Retina (tissue), 1 donor: ENCODE measurements at places on chromosomes 4 and X.

GRCh38 chr4:5361968-5362367, 310.7 kb downstream of the STK32B start:
- DNase-seq = no peak

GRCh38 chr4:836003-836511, 10.1 kb upstream of the CPLX1 start:
- no peak for DNase-seq

DNA sequence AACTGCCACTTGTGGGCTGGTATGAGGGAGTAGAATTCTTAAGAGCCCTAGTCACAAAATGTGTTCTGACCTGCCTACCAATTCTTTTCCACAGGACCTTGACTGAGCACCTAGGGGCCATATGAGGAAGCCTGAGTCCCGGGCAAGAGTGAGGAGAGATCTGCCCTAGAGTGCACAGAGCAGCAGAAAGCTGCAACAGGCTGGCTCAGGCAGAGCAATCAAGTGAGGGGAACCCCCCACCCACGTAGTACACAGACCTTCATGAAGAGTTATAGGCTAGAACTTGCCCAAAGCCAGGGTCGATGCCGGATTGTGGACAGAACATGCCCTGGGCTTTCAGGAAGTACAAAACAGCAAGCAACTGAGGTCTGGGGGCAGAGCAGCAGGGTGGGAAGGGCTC, 117.0 kb downstream of the SPOCK3 start:
- DNase-seq = no peak

DNA sequence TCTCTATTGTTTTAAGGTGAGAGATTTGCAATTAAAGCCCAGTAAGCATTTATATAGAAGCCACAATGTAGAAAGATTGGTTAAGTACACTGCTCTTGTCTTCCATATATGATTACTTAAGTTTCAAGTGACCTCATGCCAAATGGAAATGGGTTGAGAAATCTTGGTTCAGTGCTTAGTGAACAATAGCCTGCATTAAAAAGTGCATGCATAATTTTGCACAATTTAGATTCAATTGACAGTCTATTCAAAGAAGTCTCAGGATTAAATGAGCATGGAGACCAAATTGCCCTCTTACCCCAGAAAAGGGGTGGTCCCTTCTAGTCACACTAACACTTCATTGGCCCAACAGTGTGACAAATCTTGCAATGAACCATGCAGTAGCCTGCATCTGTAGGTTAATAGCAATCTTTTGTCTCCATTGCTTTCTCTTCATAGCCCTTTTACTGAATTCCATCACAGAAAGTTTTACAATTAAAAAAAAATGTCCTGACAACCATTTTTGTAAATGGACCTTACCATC, 93.6 kb downstream of the HHIP start:
- DNase-seq = no peak

DNA sequence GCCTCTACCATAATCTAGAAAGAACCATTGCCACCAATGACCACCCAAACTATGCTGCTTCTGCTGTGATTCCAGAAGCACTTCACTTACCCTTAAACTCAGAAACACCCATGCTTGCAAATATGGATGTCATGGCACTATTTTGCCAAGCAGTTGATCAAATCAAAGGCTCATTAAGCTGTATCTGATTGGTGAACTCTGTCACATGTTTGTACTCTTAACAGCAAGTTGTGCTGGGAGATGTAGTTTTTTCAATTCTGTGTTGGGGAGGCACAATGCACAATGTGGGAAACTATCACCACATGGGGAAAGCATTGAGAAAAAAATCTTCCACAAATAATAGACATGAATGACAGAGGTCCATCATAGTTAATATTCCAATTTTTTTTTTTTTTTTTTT, 19.2 kb upstream of the SPCS3 start:
- DNase-seq = no peak

DNA sequence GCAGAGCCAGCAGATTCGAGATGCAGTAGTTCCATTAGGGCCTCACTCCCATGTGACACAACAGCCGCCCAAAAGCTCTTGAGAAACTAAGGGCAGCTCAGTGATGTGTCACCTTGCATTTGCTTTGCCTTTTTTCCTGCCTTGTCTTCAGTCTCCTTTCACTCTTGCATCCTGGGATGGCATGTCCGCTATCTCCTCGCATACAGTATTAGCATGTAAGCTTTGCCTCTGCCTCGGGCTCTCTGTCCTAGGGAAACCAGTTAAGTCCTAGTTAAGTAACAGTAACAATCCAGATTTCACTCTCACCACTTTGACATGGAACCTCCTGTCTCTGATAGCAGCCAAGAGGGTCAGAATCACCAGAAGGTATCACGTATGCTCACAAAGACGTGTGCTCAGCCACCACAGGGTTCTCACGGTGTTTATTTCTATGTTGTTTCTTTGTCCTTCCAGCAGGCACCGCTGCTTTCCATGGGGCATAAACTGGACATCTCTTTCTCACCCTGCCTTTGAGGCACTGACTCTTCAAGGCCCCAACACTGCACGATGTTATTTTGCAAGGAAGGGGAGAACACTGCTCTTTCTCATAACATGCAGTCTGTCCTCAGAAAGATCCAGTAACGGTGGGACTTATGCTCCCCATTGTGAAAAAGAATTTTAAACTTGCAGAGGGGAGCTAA, 26.7 kb upstream of the SORBS2 start:
- no peak for DNase-seq

- no peak for DNase-seq
These were observed 182.2 kb downstream of the PACRGL start for GRCh38 chr4:20882500-20882899.

GRCh38 chrX:134158821-134159512, 78.0 kb upstream of the CCDC160 start:
- no peak for DNase-seq

DNA sequence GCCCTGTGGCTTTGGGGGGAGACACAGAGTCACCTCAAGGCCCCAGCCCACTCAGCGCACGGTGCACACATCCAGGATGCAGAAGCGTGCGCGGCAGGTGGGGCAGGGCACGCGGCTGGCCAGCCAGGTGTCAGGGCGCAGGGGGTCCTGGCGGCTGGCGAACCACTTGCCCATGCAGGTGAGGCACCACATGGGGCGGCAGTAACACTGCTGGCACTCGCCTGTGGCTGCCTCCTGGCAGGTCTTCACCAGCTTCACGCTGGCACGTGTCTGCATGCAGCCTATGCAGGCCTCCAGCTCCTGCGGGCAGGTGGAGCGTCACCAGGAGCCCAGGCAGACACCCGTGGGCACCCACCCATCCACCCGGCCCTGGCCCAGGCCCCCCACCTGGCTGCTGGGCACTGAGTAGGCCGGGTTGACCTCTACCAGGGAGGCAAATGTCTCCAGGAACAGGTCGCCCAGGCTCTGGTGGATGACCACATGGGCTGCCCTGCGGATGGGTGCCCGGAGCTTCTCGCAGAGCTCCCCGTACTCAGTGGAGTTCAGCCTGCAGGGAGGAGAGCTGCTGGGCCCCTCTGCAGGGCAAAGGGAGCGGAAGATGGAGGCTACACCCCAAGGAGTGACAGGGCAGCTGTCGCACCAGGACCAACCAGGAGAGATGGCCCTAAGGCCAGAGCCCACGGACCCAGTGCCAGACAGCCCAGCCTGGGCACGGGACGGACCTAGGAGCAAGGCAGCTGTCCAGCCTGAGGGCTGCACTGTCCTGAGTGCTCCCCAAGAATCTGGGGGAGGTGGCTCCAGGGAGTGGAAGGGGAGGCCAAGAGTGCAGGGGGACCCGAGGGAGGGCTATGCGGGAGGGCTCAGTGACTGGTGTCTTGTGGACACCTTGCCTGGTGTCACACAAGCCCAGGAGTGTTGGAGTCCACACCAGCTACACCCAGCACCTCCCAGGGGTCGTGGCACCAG, 3.7 kb downstream of the TMEM129 start:
- DNase-seq = no peak

- peak; percentile 83 for DNase-seq
These were observed 10.2 kb downstream of the HNRNPH2 start for GRCh38 chrX:101417981-101418841.

DNA sequence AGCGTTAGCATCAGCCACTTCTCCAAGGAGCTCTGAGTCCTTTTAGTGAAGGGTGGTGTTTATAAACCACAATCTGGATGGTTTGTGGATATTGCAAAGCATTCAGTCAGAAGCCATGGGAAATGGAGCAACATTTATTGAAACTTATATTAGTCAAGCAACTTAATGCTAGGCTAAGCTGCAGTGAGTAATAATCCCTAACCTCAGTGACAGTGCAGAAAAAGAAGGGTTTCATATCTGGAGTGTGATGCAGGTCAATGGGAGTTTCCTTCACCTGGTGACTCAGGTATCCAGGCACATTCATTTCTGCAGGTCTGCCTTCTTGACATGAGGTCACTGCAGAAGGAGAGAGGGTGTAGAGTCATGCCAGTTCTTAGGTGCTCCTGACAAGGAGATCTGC, 10.4 kb upstream of the DRD5 start:
- DNase-seq = no peak

- DNase-seq = no peak
These were observed 71.7 kb downstream of the ANXA10 start for GRCh38 chr4:168164045-168164444.

GRCh38 chrX:105543283-105543682, 279.1 kb upstream of the NRK start:
- no peak for DNase-seq

DNA sequence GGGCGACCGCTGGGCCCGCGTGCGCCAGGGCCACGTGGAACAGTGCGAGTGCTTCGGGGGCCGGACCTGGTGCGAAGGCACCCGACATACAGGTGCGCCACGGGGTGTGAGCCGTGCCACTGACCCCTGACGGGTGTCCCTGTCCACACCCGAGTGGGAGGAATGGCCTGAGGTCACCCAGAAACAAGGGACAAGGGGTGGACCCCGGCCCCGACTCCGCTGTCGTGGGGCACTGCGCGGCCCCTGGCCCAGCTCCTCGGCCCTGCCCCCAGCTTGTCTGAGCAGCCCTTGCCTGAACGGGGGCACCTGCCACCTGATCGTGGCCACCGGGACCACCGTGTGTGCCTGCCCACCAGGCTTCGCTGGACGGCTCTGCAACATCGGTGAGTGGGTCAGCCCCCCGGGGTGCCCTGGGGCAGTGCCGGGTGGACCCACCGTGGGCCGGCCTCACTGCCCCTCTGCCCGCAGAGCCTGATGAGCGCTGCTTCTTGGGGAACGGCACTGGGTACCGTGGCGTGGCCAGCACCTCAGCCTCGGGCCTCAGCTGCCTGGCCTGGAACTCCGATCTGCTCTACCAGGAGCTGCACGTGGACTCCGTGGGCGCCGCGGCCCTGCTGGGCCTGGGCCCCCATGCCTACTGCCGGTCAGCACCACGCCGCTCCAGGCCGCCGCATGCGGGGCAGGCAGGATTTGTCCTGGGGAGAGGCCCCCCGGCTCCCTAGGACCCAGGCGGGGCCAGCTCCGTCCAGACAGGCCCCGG, 2.8 kb downstream of the HGFAC start:
- DNase-seq = no peak

DNA sequence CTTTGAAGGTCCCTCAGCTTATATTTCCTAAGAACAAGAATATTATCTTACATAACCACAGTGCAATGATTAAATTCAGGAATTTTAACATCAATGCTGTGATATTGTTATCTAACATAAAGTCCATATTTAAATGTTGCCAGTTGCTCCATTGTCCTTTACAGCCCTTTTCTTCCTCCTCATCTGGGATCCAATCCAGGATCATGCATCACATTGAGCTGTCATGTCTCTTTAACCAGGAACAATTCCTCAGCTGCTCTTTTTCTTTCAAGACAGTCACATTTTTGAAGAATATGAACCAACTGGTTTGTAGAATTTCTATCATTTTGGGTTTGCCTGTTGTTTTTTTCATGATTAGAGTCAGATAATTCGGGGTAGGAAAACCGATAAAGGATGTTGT, 12.0 kb downstream of the TMSB4X start:
- DNase-seq = no peak

DNA sequence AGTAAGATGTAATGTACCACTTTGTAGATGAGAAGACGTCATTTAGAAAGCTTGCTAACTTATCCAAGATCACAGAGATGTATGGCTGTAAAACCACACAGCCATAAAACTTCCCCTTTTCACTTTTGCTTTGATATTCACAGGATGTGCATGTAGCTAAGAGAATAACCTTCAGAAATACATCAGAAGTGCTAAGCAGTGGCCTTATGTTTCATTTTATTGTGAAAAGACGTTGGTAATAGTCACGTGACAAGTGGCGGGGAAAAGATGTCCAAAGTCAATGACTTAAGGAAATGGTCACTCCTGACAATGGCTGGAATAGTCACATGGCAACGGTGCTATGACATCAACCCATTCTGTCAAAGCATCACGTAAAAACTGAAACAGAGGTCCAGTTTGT, 12.9 kb upstream of the WDR17 start:
- no peak for DNase-seq

GRCh38 chr4:1216076-1216614, 32.8 kb downstream of the CTBP1 start:
- DNase-seq = no peak

- DNase-seq = no peak
These were observed 19.4 kb downstream of the HMGB2 start for GRCh38 chr4:173314715-173315114.

- DNase-seq = no peak
These were observed 308.1 kb upstream of the GATB start for GRCh38 chr4:152068866-152069265.

DNA sequence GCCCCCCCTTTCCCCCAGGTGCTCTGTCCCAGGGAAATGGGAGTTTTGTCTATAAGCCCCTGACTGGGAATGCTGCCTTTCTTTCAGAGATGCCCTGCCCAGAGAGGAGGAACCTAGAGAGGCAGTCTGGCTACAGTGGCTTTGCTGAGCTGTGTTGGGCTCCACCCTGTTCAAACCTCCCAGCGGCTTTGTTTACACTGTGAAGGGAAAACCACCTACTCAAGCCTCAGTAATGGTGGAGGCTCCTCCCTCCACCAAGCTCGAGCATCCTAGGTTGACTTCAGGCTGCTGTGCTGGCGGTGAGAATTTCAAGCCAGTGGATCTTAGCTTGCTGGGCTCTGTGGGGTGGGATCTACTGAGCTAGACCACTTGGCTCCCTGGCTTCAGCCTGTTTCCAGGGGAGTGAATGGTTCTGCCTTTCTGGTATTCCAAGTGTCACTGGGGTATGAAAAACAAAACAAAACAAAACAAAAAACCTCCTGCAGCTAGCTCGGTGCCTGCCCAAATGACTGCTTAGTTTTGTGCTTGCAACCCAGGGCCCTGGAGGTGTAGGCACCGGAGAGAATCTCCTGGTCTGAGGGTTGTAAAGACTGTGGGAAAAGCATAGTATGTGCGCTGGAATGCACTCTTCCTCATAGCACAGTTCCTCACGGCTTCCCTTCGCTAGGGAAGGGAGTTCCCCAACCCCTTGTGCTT, 41.7 kb downstream of the ITM2A start:
- DNase-seq = no peak

DNA sequence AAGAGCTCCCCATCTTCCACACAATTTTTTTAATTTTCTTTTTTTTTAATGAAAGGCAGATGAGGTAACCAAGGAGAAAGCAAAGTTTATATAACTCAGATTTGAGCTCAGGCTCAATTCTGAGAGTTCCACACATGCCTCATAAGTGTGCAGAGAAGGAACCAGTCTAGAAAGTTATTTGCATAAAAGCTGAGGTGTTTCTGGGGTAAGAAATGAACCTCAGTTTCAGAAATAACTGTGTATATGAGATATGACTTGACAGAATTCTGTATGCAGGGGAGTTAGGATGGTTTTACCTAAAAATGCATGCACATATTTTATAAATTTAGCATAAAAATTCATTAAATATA, 51.3 kb downstream of the DTHD1 start:
- no peak for DNase-seq
